Suprapubic skin (tissue), 4 donors: ENCODE measurements at places on chromosomes 3 and 15. TPM values are rescaled to one million over a fixed set of nuclear protein-coding genes. Genes with fewer than 3 reads are reported as not detected.

LTK gene
- total RNA-seq = 2.8 TPM

GJD2 gene
- 0.24 TPM for total RNA-seq

GRCh38 chr3:15804553-15805095 lies 6.8 kb upstream of the ANKRD28 start:
- H3K36me3 ChIP-seq = no peaks in the 10 kb centered on the region
- no peaks in the 10 kb centered on the region for H3K27me3 ChIP-seq
- no peak overlapping the region for H3K27ac ChIP-seq
- no peak overlapping the region for H3K4me3 ChIP-seq
- no peak for DNase-seq
- peaks cover 12% of the 10 kb centered on the region for H3K4me1 ChIP-seq

DNA sequence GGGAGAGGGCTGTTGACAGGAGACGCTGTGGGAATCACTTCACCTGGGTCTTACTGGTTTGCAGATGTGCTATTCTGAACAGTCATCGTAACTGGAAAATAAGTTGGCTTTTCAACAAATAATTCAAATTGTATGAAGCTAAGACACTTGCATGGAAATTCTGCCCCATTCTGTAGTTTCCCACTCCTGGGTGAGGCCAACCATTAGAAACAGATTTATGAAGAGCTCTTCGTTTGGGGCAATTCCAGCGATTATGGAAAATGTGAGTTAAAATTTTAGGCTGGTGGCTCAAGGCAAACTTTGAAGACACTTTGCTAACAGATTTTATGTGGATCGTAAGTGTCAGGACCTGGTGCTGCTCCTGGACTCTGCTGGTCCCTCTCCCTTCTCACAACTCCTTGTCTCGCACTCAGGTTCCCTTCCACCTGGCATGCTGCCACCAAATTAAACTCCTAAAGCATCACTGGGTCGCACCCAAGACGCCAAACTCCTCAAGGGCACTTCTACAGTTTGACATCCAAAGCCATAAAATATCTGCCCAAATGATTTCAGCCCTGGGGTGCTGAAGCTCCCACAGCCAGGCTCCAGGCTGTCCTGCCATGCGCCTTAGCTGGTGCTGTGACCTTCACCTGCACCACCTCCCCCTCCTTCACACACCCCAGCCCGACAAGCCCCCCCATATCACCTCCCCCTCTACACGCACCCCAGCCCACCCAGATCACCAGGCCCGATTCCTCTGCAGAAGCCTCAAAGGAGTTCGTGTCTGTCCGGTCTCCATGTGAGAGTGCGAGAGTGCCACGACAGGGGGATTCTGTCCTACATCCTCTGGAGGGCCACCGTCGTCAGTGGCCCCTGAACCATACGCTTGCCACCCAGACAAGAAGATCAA lies 138.4 kb downstream of the NSMCE3 start:
- DNase-seq = peak; percentile 37
- H3K27me3 ChIP-seq = peaks cover 17% of the 10 kb centered on the region
- H3K4me1 ChIP-seq = no peaks in the 10 kb centered on the region

DNA sequence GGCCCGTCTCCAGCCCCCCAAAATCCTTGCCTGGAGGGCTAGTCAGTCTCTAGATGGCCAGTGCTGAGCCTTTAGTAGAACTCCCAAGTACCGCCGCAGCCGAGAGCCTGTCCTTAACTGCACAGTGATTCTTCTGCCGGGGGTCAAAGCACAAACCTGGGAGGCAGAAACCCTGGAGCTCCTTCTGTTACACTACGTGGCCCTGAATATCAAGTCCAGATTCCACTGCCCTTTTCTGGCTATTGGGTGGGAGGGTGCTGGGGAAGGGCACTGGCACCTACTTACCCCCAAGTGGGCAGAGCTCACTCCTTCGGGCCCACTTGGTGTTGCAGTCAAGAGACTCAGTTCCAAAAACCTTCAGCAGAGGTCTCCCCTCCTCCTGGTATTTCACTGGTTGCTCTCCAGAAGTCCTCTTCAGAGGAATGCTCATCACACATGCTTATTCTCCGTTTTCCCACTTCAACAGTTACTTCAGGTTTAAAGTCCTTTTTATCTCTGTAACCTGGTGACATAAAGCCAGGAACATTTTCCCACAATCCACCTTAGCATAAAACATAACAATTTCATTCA lies 10.8 kb downstream of the PDHB start:
- no peak overlapping the region for H3K4me3 ChIP-seq
- H3K4me1 ChIP-seq = peaks cover 11% of the 10 kb centered on the region
- H3K36me3 ChIP-seq = peaks cover 71% of the 10 kb centered on the region
- no peak for DNase-seq
- no peak overlapping the region for H3K27ac ChIP-seq

GRCh38 chr3:90026406-90026805 lies 919.0 kb downstream of the EPHA3 start:
- DNase-seq = no peak
- no peak overlapping the region for H3K27ac ChIP-seq
- H3K4me1 ChIP-seq = no peaks in the 10 kb centered on the region
- H3K27me3 ChIP-seq = no peaks in the 10 kb centered on the region
